SJSA1 (cell line): ENCODE measurements at places on chromosomes 2 and 18. TPM values are rescaled to one million over a fixed set of nuclear protein-coding genes. Genes with fewer than 3 reads are reported as not detected.

CFAP210 gene
- total RNA-seq: not detected in 2 replicates

RGPD3 gene
- 0.03 and 0.39 TPM in 2 replicates for total RNA-seq

TMEM163 gene
- not detected in 2 replicates for total RNA-seq

ARL5A gene
- total RNA-seq: 68.9 and 83.5 TPM in 2 replicates

DNA sequence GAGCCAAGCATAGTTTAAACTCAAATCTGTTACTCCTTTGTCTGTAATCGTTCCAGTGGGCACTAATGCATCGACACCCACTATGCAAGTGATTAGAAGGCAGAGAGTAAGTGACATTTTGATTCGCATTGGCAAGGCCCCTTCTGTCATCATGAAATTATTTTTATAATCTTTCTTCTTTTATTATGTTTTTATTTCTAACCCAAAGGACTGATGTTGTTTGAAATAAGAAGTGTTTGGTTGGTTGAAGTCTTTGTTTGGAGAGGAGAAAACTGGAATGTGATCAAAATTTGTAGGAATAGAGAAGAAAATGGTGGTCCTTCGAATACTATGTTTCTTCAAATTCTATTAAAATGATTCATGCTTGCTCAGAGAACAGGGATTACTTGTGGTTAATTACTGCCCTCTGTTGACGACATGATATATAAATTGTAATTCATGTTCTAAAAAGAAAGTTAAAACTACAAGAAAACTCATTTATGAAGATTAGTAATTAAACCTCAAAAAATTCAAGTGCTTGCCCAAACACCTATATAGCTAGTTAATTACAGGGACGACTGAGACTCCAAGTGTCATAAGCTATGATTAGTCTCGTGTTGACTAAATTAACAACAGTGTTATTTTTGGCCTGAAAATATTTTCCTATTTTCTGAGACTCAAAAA lies 26.4 kb upstream of the TFPI start:
- DNase-seq: no peak

DNA sequence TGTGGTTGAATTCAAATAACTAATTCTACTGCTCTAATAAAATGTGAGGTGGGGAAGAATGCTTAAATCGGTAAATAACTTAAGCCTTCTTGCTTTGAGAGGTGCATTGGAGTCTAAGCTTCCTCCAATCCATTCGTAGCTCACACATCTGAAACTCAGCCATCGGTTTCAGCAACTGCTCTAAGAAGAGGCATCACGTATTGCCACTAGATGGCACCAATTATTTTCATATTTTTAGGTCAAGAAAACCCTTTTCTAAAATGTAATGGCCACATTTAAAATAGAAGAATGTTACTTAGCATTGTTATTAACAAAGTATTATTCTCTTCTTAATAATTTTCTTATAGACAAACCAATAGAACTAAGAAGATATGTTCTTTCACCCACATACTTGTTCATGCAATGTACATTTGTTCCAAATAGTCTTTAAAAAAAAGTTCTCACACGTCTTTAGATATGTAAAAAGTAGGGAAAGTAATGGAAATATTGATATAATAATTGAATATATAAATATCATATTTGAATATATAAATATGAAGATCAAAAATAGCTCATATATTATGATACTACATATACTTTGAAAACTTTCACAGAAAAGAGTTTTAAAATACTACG lies 229.8 kb downstream of the CCDC178 start:
- no peak for DNase-seq

DNA sequence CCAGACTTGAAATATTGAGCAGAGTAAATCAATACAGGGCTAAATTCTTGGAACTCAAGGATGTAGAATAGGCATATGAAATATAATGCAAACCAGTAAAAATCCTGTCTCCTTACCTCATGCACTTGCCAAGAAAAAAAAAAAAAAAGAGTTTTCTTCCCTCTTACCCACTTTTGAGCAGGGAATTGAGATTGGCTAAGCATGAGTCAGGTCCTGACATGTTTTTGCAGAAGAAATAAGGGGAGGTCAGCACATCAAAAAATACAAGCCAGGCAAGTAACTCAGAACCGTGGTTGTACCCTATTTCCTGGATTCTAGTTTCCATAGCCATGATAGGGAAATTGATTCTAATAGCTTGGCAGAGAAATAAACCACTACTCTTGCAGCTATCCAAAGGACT lies 1526.7 kb downstream of the LRP1B start:
- no peak for DNase-seq

- no peak for DNase-seq
These were observed 164.6 kb upstream of the TRIB2 start for GRCh38 chr2:12552092-12552491.

- DNase-seq: no peak
These were observed 333.7 kb upstream of the MEIS1 start for GRCh38 chr2:66101206-66101605.

SLC14A1 gene
- 5.1 and 7.8 TPM in 2 replicates for total RNA-seq

LHCGR gene
- total RNA-seq: not detected in 2 replicates

DNA sequence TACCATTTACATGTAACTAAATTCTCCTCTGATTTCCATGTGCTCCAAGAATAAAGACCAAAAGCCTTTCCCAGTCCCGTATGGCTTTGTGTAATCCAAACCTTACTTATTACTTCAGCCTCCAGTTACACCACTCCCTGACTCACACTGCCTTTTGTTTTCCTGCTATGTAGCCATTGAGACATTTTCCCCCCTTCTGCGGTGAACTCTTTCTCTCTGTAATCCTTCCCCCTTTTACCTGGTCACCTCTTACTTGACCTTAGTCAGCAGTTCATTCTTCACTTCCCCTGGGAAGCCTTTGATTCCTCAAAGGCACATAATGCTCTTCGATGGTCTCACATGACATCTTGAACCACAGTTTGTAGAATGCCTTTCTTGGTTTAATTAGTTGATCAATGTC lies 256.0 kb upstream of the FANCL start:
- no peak for DNase-seq

IL36G gene
- total RNA-seq: not detected in 2 replicates

- DNase-seq: no peak
These were observed 124.4 kb downstream of the GALNT1 start for GRCh38 chr18:35705988-35706387.

G6PC2 gene
- total RNA-seq: not detected in 2 replicates

DNA sequence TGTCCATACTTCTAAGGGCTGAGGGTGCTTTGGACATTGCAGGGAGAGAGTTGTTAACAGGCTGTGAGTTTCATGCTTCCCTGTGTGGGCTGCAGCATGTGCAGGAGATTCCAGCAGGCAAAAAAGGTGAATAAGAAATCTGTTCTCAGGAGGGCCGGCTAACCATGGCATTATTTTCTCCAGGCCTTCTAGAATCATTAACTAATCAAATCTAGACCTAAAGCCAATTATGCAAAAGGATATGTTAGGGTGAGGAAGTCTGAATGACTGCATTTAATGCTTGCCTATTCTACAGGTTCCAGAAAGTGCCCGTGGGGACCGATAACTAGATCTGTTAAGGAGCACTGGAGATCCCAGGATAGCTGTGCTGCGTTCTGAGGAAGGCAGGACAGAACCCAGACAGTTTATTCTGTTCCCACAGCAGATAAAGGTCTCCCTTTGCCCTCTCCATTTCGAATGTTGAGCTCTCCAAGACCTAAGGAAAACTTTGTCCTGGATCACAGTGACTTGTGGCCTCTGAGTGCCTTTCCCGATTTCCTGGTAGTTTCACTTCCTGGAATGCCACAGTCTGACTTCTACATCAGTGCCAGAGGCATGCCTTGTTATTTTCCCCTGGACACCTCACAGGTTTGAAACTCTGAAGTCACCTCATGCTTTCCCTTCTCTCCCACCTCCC lies 50.0 kb upstream of the ZFP36L2 start:
- DNase-seq: no peak

DNA sequence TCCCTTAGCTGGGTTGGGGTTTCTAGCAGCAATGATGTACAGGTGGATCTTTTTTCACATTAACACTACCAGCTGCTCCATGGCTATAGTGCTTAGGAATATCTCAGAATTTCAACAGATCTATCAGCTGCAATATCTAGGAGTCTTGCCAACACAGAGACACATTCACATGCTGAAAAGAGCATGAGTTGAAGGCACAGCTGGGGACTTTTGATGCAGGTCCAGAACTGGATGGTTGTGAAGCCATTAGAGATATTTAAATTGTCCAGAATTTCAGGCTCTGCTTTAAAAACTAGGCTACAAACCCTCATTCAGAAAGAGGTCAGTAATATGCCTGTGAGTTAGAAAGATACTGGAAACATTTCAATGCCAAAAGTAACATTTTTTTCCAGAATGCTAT lies 122.2 kb upstream of the CCDC195 start:
- no peak for DNase-seq

PRSS56 gene
- not detected in 2 replicates for total RNA-seq

GRCh38 chr2:75488157-75488556 lies 72.6 kb downstream of the EVA1A start:
- no peak for DNase-seq

CUL3 gene
- 92.3 and 94.7 TPM in 2 replicates for total RNA-seq

GPR39 gene
- total RNA-seq: 2.1 and 2.6 TPM in 2 replicates

CLEC4F gene
- total RNA-seq: not detected in 2 replicates

DNA sequence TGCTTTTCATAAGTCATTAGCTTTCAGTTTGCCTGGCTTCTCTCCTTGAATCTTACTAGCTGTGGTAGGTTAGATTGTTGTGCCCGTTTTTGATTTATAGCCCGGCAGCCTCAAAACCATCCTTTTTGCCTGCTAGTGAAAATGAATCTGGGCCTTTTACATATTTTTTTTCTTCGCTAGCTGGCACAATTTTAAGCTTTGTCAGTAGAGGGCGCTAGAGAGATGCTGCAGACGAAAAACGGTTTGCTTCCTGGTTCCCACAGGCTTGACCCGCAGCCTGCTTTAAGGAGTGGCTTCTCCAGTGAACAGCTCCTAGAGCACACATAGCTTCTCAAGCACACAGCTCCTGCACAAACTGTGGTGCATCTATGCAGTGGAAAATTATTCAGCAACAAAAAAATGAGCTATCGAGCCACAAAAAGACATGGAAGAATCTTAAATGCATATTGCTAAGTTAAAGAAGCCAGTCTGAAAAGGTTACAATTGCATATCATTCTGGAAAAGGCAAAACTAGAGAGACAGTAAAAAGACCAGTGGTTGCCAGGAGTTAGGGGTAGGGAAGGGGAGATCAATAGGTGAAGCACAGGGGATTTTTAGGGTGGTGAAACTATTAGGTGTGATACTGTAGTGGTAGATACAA lies 47.9 kb downstream of the E2F6 start:
- no peak for DNase-seq

DNA sequence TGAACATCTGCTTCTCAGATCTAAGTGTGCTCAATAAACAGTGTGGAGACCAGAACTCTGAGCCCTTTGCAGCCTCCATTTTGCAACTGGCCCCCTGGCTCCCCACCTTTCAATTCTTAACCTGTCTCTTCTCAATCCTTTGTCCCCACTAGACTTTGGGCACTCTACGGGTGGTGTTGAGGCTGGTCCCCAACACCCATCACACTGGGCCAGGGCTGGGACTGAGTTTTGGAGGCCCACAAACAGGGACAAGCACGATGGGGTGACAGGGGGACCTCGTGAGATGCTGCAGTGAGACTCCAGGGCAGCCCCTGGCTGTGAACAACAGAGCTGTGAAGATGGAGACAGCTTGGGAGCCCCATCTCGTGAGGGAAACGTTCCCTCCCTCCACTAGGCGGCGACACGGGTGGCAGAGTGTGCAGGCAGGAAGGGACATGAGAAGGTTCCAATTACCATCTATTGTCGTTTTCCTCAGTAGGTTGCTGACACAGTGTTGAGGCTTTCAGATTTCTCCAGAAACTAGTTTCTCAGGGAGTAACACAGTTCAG lies 1.2 kb downstream of the ANKMY1 start:
- DNase-seq: peak; percentile 59
